ENCODE measurements at places on chromosomes 16 and 17. TPM values are rescaled to one million over a fixed set of nuclear protein-coding genes. Genes with fewer than 3 reads are reported as not detected.

GRCh38 chr16:1745900-1746692 is 25.2 kb downstream of the NME3 start:
- no peak for DNase-seq
- no peak overlapping the region for H3K27ac ChIP-seq
- no peak overlapping the region for H3K4me3 ChIP-seq
- H3K36me3 ChIP-seq = peaks cover 62% of the 10 kb centered on the region

DNA sequence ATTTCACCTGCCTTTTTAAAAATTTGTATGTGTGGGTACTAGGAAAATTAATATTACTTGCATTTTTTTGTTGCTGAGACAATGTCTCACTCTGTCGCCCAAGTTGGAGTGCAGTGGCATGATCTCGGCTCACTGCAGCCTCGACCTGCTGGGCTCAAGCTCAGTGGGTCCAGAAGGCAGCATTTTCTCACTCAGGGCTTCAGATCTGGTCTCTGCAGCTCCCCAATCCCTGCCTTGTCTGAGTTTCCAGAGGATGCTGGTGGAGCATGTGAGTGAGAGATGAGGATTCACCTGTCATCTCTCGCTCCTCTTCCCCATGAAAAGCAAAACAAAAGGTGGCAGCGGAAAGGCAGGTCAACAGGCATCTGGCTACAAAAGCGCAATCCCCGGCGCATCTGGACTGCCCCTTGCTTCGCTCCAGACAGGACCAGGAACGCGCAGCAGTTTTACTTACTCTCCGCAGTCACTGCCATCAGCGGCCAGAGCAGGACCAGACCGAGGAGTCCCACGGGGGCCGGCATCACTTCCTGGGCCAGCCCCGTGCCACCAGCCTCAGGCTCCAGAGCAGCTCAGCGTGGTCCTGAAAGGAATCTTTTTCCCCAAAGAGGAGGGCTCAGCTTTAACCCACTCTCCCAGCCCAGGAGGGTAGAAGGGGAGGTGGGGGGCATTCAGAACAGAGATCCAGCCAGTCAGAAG is 59.9 kb downstream of the LITAF start:
- H3K36me3 ChIP-seq = no peaks in the 10 kb centered on the region
- no peak overlapping the region for H3K27ac ChIP-seq
- no peaks in the 10 kb centered on the region for H3K4me1 ChIP-seq
- H3K4me3 ChIP-seq = no peak overlapping the region
- DNase-seq = no peak

The COX6A2 gene
- 564 TPM for total RNA-seq

The SCNN1B gene
- 0.26 TPM for total RNA-seq
